ENCODE measurements at places on chromosomes 6 and 20.

GRCh38 chr20:1838556-1839279 is 56.5 kb upstream of the SIRPA start:
- no peak for DNase-seq

DNA sequence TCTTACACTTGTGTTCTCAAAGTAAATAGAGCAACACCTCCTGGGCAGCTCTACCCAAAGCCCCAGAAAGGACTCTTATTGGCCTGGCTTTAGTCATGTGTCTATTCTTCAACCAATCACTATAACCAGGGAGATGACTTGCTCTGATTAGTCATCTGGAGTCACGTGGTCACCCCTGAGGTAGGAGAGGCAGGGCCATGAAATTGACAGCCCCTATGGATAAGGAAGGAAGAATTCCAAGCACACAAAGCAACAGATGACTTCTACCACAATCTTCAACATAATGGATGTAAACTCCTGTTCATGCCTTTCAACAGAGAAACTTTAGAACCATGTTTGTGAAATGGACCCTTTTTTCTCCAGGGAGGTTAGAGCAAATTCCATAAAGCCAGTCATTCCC is 24.6 kb upstream of the EYA2 start:
- no peak for DNase-seq

GRCh38 chr20:51269671-51270070 is 246.8 kb upstream of the KCNG1 start:
- DNase-seq = no peak

GRCh38 chr6:152748843-152749242 is 1.8 kb upstream of the VIP start:
- no peak for DNase-seq

- no peak for DNase-seq
Observed at GRCh38 chr6:128743974-128744765, 138.8 kb upstream of the LAMA2 start.

- DNase-seq = no peak
Observed at GRCh38 chr20:57024849-57025248, 241.6 kb downstream of the BMP7 start.

DNA sequence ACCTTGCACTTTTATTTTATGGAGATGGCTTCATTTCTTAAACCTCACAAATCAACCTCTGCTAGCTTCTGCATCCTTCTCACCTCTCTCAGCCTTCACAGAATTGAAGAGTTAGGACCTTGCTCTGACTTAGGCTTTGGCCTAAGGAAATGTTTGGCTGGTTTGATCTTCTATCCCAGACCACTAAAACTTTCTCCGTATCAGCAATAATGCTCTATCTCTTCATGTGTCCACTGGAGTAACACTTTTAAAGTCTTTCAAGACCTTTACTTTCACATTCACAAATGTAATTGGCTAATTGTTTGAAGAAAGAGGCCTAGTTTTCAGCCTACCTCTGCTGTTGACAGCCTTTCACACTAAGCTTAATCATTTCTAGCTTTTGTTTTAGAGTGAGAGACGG is 212.9 kb downstream of the TTLL2 start:
- no peak for DNase-seq

DNA sequence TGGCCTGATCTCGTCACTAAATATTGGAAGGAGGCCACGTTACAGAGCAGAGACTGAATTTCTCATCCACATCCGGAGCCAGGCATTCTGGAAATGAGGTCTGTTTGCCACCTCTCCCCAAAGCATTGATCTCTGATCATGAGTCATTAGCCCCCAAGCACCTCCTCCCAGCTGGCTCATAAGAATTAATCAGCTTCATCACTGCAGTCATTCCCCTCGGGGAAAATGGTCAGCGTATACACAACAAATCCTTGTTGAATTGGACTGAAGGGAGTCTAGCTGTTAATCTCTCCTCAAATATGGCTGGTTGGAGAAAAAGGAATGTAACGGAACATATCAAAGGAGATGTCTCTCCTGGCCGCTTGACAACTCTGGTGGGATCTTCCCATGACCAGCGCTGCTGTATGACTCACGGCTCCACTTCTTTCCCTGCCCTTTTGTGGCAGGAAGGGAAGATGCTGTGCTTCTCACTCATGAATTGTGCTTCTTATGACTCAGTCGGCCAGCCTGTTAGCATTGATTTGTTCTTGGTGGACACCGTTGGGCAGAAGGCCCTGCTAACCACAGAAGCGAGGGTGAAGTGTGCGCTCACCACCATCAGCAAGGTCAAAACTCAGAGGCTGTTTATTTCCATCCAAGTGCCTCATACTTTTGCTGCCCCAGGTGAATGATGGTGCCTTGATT is 76.7 kb downstream of the RNF182 start:
- DNase-seq = no peak

DNA sequence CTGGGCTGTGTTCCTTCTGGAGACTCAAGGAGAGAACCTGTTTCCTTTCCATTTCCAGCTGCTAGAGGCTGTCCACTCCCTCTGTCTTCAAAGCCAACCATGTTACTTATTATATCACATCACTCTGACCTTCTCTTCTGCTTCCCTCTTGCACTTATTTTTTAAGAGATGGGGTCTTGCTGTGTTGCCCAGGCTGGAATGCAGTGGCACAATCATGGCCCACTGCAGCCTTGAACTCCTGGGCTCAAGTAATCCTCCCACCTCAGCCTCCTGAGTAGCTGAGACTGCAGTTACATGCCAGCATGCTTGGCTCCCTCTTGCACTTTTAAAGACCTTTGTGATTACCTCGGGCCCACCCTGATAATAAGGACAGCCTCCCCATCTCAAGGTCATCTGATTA is 160.0 kb upstream of the DTNBP1 start:
- DNase-seq = no peak

DNA sequence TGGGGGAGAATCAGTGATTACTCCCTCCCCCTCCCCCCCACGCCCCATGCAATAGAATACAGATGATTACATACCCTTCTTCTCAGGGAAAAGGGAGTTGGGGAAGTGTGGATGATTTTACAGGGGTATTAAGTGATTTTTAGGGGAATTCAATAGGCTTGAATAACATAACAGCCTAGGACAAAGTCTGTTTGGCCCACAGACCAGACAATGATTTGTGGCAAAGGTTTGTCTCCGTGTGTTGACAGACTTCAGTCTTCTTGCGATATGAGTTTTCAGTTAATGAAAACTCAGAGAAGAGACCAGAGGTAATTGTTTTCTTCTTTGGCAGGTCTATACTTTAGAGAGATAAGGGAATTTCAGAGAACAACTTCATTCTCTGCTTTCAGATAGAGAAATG is 95.3 kb downstream of the OR2B2 start:
- DNase-seq = no peak

DNA sequence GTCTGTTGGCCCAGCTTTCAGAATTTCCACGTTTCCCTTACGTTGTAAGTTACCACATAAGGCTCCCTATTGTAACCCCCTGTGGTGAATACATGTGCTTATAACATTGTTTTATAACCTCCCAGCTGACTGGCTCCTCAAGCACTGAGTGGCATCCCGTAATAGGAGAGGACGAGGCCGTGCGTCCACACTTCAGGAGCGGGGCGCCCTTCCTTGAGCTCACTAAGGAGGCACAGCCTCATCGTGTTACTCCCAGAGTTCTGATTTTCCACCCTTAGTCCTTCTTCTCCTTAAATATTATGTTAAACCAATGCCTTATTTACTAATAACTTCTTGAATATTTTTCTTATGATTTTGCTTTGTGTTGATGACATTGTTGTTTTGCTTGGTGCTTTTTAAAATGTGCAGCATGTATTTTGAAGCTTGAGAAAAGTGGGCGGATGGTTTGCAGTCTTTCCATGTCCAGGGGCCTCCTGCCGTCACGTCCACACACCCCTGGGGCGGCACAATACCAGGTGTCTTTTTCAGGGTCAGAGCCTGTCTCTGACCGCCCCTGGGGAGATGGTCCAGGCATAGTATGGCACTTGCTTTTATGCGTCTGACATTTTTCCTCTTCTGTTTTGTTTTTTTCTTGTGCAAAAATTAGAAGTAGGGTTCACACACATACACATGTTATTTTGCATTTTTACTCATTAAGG is 181.8 kb downstream of the DLL1 start:
- DNase-seq = no peak

GRCh38 chr20:6595704-6596103 is 171.8 kb upstream of the BMP2 start:
- DNase-seq = no peak

- peak; percentile 23 for DNase-seq
Observed at GRCh38 chr6:93721386-93722048, 302.2 kb upstream of the EPHA7 start.

DNA sequence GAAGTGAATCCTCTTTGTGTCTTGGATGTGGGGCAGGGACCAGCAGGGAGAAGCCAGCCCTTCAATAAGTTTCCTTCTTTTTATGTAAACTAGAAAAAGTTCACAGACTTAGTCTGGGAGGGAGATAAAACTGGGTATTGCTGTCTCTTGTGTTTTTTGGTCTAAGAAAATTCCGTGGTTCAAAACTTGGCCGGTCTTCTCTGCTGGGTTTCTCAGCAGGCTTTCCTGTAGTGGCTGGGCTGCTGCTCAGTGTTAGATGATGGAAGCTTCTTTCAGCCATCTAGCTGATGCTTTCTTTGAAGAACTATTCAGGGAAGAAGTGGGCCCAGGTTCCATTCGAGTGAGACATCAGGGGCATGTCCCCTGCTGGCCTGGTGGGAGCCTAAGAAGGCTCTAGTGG is 70.7 kb upstream of the SCP2D1 start:
- no peak for DNase-seq

- DNase-seq = no peak
Observed at GRCh38 chr20:61924211-61924857, 141.3 kb downstream of the TAF4 start.

GRCh38 chr6:160995271-160995670 is 3.7 kb downstream of the MAP3K4 start:
- no peak for DNase-seq

GRCh38 chr6:29850011-29850553 is 22.5 kb downstream of the HLA-G start:
- no peak for DNase-seq

DNA sequence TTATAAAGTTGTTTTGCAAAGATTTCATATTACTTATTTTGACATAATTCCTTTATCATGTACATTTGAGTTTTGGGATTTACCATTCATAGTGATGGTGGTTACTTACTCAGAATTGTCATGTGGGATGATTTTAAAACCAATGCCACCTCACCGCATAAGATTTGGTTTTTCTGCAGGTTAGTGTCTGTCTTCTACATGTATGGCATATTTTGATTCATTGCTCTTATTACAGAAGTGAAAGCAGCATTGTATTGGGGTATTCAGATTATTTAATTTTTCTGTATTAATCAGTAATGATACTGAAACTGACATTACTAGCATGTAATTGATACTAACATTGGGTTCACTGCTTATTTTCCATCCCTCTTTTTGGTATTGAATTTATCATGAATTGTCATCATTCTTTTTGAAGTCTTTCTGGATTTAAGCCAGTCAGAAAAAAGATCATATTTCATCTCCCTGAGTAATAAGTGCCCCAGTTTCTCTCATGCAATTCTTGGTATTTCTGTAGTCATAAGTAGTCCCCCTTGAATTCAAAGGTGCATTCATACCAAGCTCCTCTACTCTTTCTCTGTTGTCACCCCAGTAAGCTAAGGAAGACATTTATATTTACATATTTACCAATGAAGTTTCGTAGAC is 176.6 kb downstream of the BCKDHB start:
- DNase-seq = no peak

DNA sequence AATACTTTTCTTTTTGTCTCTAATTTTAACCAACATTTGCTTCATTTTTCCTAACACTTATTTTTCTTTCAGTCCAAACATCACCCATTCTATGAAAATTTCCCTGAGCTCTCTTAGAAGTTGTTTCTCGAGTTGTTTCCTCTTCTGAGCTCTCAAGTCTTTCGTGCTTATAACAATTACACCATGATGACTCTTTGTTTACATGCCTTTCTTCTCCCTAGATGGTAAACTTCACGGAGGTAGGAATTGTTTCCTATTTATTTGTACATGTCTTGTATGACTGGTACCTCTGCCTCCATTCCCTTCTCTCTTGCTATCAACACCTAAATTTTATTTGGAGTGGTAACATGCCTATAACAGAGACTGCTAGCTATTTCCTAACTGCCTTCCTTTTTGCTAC is 6.4 kb downstream of the BLOC1S5 start:
- no peak for DNase-seq

GRCh38 chr6:10407018-10407673 is 7.7 kb downstream of the TFAP2A start:
- DNase-seq = no peak

DNA sequence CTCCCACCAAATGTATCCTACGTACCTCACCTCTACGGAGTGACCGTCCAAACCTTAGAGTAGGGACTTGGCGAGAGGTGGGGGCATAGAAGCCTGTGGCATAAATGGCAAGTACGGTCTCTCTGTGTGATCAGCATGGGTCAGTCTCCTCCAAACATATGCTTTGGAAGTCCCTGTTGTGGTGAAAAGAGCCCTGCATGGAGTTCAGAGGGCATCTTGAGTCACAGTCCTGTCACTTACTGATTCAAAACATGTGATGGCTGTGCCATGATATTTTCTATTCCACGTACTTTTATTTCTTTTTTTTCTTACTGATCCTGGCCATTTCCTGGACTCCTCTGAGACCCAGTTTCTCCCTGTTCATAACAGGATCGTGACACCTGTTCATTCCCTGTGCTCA is 67.5 kb upstream of the CEP85L start:
- DNase-seq = no peak

DNA sequence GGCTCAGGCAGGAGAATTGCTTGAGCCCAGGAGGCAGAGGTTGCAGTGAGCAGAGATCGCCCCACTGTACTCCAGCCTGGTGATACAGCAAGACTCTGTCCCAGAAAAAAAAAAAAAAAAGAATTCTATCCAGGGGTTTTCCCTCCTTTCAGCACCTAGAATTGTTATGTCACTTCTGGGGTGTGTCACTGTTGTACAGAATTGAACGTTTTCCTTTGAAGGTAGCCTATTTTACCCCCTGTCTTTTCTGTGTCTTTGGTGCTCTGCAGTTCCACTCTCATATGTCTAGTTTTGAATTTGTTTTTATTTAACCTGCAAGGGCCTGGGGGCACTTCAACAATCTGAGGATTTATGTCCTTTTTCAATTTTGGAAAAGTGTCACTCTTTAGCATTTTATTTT is 19.3 kb upstream of the ARID1B start:
- no peak for DNase-seq

GRCh38 chr20:50582591-50583234 is 72.5 kb downstream of the PTPN1 start:
- DNase-seq = no peak

GRCh38 chr6:34897130-34897529 is 8.1 kb downstream of the ANKS1A start:
- no peak for DNase-seq

DNA sequence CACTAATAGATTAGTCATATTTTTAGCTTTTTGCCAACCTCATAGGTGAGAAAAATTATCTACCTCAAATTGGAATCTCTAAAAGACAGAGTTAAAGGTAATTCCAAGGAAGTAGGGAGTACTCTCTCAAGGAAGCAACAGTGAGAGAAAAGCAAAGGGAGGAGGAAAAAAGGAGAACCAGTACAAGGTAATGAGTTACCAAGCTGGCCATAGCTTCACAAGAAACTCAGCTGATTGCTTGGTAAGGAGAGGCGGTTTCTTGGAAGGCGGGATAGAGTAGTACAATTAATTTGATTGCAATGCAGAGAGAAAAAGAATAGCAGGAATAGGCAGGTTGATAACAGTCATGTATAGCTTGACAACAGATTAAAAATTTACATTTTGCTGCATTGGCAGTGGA is 137.6 kb downstream of the PHF3 start:
- no peak for DNase-seq
